ENCODE measurements at places on chromosomes 16 and 17.

DNA sequence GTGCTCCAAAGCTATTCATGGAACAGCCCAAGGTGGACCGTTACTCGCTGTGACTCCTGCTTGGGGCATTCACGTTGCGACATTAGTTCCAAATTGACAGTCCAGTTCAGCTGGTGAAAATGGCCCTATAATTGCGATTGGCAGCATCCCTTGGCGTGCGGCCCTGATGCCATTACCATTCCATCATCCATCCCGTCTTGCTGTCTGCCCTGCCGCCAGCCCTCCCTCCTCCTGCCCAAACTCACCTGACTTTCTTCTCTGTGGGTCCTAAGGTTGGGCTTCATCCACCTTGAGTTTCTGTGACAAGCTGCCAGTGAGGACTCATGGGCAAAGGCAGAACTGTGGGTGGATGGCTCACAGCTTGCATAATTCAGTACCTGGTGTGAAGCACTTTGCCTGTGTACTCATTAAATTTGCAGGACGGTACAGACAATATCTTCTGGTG is 104.6 kb downstream of the RPTOR start:
- no peak for DNase-seq

- DNase-seq, result no peak
Observed at GRCh38 chr17:44355642-44356099, 8.0 kb downstream of the FAM171A2 start.

DNA sequence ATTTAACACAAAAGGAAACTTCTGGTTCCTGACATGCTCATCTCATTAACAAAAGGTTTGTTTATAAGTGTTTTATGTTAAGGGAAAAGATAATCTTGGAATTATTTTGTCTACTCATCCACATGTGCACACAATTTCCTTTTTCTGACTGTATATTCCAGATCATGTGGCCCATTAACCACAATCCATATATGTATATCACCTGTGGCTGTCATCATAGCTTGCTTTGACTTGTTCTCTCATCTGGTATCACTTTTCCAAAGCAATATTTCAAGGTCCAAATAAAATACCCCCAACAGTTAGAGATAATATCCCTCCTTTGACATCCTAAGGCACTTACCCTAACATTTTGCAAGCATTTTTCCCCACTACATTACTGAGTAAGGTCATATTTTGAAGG is 856.1 kb downstream of the CDH11 start:
- no peak for DNase-seq

GRCh38 chr16:73060892-73061490 is 13.1 kb upstream of the ZFHX3 start:
- no peak for DNase-seq

DNA sequence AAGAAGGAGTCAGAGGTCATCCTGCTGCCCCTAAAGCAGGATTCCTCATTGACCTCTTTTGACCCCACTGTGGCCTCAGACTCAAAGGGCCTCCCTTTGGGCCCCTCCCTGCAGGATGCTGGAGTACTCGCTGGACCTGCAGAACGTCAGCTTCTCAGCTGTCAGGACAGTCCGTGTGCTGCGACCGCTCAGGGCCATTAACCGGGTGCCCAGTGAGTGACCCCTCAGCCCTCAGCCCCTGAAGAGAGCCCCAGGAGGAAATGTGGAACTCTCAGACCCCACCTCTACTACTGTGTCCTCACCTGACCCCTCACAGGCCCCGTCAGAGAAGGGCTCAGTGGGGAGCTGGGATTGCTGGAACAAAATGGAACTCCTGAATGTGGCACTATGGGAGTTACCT is 9.1 kb downstream of the CACNA1G start:
- DNase-seq, result no peak

- DNase-seq, result no peak
Observed at GRCh38 chr17:72063262-72063661, 57.6 kb upstream of the SOX9 start.

GRCh38 chr17:32814836-32815235 is 62.1 kb downstream of the MYO1D start:
- DNase-seq, result no peak

DNA sequence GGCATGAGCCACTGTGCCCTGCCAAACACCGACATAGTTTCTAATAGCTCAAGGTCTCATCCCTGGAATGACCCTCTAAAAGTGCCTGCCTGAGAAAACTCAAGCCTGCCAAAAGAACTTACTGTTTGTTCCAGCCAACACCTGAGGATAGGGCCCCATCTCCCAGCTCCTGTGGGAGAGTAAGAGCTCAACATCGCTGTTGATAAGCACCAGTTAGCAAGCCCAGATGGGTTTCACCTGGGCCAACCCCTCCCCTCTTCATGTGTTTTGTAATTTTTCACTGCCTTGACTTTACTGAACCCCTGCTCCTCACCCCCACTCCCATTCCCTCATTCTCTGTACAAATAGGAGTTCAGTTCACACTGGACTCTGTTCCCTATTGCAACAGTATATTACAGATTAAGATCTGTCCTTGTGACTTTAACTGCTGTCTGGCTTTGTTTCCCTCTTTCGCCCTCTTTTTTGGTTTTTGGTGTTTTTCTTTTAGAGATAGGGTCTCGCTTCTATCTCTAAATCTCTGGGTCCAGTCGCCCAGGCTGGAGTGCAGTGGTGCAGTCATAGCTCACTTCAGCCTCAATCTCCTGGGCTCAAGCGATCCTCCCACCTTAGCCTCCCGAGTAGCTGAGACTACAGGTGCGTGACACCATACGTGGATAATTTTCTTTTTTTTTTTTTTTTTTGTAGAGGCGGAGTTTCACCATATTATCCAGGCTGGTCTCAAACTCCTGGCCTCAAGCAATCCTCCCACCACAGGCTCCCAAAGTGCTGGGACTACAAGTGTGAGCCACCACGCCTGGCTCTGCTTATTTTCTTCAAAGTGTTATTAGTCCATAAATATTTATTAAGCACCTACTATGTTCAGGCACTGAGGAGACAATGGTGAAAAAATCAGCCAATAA is 12.3 kb downstream of the NUPR1 start:
- no peak for DNase-seq

GRCh38 chr16:87780385-87780989 is 14.7 kb upstream of the KLHDC4 start:
- DNase-seq, result peak; percentile 4
